ENCODE measurements at places on chromosomes 13 and 19. TPM values are rescaled to one million over a fixed set of nuclear protein-coding genes. Genes with fewer than 3 reads are reported as not detected.

The TFDP1 gene
- 32.3 TPM for total RNA-seq

The WDR88 gene
- not detected for total RNA-seq

The ZNF17 gene
- 11.2 TPM for total RNA-seq

The KIR2DL3 gene
- total RNA-seq, result not detected

The RGS9BP gene
- 0.28 TPM for total RNA-seq

The PSPN gene
- 0.71 TPM for total RNA-seq

The CDX2 gene
- total RNA-seq, result not detected

The TMEM150B gene
- total RNA-seq, result not detected

The ARHGEF18 gene
- 32.5 TPM for total RNA-seq

The ZNF492 gene
- total RNA-seq, result 0.33 TPM

Data from sigmoid colon (tissue), 7 donors.